Bone marrow (tissue), 2 donors: ENCODE measurements at places on chromosomes 2 and 18.

GRCh38 chr2:1883476-1883875 lies 139.2 kb upstream of the PXDN start:
- no peak for DNase-seq

DNA sequence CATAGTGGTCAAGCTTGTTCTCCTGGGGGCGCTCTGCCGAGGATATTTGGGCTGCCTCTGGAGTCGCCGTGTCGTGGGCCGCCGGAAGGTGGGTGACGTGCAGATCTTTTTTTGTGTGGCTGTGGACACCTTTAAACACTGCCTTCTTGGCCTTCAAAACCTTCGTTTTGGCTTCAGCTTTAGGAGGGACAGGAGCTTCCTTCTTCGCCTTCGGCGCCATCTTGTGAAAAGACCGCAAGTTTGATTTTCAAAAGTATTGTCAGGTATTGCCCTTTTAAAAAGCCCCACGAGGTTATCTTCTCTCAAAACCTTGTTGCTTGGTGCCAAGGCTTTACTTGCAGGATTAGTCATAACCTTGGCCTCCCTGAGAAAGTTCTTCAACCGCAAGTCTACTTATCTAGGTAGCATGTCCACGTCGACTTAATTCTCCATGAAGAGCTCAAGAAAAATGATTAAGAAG lies 20.8 kb downstream of the LAMA3 start:
- no peak for DNase-seq

DNA sequence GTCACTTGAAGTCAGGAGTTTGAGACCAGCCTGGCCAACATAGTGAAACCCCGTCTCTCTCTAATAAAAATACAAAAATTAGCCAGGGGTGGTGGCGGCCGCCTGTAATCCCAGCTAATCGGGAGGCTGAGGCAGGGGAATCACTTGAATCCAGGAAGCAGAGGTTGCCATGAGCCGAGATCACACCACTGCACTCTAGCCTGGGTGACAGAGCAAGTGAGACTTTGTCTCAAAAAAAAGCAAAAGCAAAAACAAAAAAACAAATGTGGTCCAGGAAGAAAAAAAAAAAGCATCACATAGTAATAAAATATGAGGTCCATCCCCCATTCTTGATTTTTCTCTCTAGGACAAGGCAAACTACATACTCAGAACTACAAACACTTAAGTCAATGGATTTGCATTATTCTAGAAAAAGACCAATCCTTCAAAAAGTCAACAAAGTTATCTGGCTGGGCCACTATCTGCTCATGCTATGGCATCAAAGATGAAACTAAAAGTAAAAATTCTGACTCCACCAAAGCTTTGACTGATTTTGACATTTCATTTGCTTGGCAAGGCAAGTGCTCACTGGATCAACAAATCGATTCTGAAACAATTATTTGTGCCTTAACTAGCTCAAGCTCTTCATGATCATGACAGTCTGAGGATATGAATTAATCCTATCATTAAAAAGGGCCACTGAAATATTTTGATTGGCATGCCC lies 28.4 kb downstream of the MEX3C start:
- DNase-seq: no peak

- DNase-seq: no peak
These were observed 254.3 kb downstream of the RBM43 start for GRCh38 chr2:151007365-151007764.

DNA sequence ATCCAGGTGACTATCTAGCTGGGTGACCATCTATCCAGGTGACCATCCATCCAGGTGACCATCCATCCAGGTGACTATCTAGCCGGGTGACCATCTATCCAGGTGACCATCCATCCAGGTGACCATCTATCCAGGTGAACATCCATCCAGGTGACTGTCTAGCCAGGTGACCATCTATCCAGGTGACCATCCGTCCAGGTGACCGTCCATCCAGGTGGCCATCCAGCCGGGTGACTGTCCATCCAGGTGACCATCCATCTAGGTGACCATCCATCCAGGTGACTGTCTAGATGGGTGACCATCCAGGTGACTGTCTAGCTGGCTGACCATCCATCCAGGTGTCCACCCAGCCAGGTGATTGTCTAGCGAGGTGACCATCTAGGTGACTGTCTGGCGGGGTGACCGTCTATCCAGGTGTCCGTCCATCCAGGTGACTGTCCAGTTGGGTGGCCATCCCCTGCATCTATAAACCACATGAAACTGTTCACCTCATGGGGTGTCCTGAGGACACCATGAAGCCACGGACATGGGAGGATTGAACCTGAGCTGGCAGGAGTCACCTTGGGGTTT lies 305.3 kb downstream of the NDUFA10 start:
- no peak for DNase-seq

DNA sequence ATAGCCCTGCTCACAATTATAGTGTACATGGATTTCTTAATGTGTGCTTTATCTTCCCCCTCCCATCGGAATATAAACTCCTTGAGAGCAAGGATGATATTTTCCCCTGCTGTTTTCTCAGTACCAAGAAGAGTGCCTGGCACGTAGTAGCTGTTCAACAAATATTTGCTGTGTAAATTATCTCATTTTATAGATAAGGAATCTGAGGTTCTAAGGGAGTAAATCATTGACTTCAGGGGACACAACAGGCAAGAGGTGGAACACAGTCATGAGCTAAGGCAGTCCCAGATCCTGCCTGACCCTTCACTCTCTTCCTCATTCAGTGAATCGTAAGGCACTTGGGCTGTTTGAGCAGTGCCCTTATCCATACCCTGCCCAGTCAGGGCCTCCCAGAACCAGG lies 187.3 kb upstream of the TNP1 start:
- DNase-seq: no peak

- no peak for DNase-seq
These were observed 50.9 kb upstream of the KCNE4 start for GRCh38 chr2:223000872-223001796.

DNA sequence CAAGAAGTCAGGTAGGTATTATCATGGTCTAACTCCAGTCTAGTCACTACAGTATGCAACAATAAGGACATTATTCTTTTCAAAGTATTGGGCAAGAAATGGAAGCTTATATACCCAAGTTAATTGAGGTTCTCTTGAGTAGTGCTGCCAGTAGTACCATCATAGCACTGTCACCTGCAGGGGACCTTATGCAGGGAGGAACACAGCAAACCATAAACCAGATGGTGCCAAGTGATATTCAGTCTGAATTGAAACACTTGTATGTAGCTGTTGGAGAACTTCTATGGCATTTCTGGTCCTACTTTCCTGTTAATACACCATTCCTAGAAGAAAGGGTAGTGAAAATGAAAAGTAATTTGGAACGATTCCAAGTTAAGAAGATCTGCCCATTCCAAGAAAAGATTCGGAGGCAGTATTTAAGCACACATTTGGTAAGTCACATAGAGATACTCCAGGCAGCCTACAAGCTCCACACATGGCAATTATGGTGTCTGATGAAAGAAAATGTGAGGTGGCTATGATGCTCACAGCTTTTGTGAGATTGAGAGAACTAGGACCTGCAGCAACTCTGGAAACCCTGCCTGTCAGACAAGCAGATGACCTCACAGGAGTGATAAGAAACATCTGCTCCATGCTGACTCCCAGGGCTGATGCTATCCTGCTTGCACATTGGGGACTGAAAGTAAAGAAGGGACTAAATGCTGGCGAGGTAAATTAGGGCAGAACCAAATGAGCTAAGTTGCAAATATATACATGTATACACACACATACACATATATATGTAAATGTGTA lies 174.7 kb downstream of the MC4R start:
- no peak for DNase-seq

GRCh38 chr18:8844721-8845148 lies 139.4 kb downstream of the MTCL1 start:
- no peak for DNase-seq

DNA sequence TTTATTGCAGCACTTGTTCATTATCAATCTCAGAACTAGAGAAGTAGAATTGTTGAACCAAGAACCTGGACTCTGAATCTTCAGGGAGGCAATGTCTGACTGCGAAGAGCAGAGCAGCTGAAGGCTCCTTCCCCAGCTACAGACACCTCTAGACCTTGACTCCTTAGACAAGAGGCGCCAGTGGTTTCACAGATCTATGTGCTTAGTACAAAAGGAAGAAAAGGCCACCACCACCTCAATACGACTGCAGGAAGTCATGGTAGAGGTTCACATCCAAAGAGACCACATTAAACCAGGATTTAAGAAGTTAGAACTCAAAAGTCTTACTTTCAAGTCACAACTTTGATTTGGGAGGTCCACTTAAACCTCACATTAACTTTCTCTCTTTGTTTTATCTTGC lies 158.1 kb upstream of the VRK2 start:
- no peak for DNase-seq

DNA sequence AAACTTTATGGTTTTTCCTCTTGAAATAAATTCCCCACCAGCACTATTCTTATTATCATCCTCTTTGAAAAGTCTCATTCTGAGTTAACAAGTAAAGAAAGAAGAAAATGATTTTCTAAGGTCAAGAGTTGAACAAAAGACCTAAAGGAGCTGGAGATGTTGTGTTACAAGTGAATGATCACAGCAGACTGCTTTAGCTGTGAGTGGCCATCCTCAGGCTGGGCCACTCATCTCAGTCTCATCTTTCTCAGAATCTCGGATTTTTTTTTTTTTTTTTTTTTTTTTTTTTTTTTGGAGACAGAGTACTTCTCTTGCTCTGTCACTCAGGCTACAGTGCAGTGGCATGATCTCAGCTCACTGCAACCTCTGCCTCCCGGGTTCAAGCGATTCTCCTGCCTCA lies 133.3 kb downstream of the CDH2 start:
- no peak for DNase-seq

GRCh38 chr2:165593081-165593480 lies 123.6 kb downstream of the CSRNP3 start:
- no peak for DNase-seq

DNA sequence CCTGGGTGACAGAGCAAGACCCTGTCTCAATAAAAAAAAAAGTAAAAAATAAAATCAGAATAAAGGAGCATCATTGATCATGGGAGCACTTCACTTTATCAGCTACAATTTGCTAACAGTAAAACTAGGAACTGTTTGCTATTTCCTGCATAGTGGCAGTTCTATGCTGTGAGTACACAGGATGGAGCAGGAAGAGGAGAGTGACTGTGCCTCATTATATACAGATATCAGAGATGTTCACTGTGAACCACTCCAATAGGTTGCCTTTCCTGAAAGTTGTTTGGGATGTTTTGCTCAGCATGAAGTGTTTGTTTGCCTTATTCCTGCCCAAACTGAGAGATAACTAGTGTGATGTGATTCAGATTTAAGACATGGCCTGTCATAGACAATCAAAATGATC lies 151.4 kb upstream of the EPAS1 start:
- DNase-seq: no peak

- DNase-seq: no peak
These were observed 11.0 kb downstream of the ZNF407 start for GRCh38 chr18:74608681-74609080.

DNA sequence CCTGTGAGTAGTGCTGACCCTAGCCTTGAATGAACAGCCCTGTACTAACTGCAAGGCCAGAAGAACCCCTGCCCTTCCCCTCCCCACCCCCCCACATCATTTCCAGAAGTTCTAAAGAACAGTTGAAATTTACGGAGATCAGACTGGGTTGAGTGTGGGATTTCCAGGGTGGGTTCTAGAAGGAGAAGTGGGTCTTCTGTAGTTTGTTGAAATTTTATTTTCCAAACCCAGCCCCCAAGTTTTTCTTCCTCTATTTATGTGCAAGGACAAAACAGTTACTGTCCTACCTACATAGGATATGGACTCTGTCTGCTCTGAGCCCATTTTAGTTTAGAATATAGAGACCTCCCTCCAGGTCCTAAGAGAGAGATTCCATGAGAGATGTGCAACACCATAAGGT lies 26.3 kb upstream of the CASP10 start:
- DNase-seq: no peak

GRCh38 chr2:102172745-102173144 lies 14.1 kb upstream of the IL1RL2 start:
- peak; percentile 28 for DNase-seq

DNA sequence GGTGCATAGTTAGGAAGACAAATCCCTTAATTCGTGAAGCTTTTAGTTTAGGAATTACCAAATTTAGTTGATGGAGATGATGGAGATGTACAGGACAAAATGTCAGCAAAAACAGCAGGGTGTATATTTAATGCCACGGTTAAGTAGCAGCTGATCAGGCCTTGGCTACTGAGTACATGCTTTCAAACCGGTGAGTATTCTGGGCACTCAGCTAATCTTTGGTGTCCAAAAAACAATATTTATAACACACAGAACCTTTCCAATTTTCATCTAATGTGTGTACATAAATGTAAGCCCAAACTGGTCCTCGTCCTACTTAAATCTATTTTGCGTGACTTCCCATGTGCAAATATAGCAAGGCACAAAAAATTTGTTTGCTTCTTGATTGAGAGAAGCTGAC lies 703.4 kb upstream of the LINC00305 start:
- DNase-seq: no peak

- no peak for DNase-seq
These were observed 76.8 kb upstream of the POMC start for GRCh38 chr2:25245141-25245540.

DNA sequence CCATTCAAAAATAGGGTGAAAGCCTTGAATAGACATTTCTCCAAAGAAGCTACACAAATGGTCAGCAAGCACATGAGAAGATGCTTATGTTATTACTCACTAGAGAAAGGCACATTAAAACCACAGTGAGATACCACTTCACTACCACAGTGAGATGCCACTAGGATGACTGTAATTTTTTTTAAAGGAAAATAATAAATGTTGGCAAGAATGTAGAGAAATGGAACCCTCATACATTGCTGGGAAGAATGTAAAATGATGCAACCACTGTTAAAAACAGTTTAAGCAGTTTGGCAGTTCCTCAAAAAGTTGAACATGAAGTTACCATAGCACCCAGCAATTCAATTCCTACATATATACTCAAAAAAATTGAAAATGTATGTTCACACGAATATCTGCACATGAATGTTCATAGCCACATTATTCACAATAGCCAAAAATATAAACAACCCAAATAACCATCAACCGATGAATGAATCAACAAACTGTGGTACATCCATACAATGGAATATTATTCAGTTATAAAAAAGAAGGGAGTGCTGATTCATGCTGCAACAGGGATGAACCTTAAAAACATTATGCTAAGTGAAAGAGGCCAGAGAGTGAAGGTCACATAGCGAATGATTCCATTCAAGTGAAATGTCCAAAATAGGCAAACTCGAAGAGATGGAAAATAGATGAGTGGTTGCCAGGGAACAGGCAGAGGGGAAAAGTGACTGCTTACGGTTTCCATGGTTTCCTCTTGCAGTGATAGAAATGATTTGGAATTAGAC lies 156.2 kb upstream of the NDUFV2 start:
- no peak for DNase-seq
